Common myeloid progenitor, CD34-positive (primary cell): ENCODE measurements at places on chromosomes 3 and 15.

- no peak for DNase-seq
These were observed 65.5 kb upstream of the DCBLD2 start for GRCh38 chr3:98966862-98967546.

GRCh38 chr3:124758851-124759635, 28.8 kb downstream of the UMPS start:
- no peak for DNase-seq

- no peak for DNase-seq
These were observed 232.1 kb downstream of the CTNNB1 start for GRCh38 chr3:41431386-41431785.

DNA sequence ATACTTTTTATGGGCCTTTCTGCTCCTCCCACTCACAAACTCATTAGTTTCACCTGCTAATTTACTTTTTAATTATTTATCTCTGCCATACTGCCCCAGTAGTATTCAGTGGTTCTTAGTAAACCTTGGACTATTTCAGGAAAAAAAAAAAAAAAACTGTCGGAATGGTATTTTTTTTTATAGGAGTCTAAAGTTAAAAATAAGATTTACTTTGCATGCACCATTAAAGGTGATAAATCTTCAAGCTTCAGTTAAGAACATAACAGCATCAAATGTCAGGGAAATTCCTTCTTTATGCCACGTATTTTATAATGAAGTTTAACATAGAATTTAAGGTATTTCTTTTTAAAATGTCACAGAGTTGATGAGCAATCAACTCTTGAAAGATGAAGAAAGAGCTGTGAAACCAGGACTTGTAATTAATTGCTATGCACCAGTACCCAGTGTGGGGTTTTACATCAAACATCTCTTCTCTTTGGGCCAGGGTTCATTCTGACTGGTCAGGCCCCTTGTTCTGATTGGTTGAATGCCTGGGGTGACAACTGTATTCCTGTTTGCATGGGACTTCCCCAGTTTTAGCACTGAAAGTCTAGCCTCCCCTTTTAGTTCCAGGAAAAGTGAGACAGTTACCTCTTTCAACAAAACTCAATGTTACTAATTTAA, 40.3 kb upstream of the PTPRG start:
- DNase-seq: no peak

GRCh38 chr3:61828184-61828874, 267.0 kb downstream of the PTPRG start:
- DNase-seq: no peak

- no peak for DNase-seq
These were observed 501.3 kb upstream of the TPRG1 start for GRCh38 chr3:188670446-188670845.

DNA sequence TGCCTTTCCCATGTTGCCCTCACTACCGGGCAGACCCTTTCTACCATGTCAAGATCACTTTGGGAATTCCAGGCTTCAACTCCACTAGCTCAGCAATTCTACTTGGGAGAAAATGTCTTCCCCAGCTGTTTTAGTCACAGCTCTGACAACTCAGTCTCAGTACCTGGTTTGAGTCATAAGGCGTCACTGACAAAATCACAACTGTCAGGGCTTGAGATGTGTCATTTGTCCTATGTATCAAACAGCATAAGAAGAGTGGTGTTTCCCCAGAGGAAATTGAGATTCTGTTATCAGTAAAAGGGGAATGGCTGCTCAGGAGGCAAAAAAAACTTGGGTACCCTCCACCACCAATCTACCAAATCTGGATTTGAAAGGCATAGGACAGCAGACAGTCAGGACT, 594.9 kb upstream of the SUCLG2 start:
- DNase-seq: no peak

DNA sequence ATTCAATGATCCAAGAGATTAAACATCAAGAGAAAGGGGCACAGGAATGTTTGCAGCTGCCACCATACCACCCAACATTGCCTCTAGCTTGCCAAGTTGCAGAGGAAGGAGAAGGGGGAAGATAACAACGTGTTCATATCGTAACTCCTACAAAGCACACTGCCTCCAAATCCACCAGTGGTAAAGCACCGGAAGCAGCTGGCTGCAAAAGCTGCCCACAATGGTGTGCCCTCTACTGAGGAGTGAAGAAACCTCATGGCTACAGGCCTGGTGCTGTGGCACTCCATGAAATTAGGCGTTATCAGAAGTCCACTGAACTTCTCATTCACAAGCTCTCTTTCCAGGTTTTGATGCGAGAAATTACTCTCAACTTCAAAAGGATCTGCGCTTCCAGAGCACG, 263.9 kb upstream of the STT3B start:
- peak; percentile 91 for DNase-seq
